ENCODE measurements at places on chromosomes 6 and 20.

GRCh38 chr20:46174469-46175126, 56.5 kb downstream of the CD40 start:
- peak; percentile 43 for DNase-seq

DNA sequence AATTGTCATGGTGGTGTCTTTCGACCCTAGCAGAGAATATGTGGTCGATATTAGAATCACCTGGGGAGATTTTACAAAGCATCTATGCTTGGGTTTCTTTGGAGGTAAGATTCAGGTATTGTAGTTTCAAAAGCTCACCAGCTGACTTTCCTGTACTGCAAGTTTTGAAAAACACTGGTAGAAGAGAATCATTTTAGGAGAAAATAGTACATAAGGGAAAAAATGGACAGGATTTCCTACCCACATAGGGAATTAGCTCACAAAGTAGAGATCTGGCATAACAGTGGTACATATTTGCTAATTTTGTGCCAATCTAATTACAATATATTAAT, 27.4 kb upstream of the ABT1 start:
- DNase-seq: no peak

DNA sequence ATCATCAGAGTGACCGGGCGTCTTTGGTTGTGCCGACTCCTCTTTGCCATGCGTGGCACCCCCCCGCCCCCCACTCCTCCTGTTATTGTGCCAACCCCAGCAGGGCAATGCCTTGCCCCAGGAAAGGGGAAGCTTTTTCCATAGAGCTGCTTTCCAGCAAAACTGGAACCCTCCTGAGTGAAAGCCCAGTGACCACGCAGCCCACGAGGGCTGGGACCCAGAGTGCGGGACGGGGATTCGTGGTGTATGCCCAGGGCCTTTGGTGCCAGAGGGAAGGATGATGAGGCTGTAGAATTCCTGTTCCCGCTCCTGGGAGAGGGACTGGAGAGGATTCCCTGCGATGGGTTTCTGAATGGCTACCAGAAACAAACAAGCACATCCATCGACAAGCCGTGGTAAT, 116.8 kb upstream of the BACH2 start:
- DNase-seq: no peak

GRCh38 chr20:56788041-56788670, 159.1 kb downstream of the TFAP2C start:
- DNase-seq: no peak

DNA sequence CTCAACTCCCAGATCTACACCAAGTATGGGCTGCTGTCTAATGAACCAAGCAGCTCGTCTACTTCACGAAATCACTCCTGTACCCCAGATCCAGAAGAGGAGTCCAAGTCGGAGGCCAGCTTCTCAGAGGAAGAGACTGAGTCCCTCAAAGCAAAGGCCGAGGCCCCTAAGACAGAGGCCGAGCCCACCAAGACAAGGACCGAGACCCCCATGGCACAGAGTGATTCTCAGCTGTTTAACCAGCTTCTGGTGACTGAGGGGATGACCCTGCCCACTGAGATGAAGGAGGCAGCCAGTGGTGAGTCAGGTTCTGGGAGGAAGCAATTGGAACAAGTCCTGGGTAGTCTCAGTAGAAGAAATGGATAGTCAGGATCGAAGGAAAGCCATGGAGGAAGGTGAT, 5.8 kb downstream of the CUL9 start:
- no peak for DNase-seq

DNA sequence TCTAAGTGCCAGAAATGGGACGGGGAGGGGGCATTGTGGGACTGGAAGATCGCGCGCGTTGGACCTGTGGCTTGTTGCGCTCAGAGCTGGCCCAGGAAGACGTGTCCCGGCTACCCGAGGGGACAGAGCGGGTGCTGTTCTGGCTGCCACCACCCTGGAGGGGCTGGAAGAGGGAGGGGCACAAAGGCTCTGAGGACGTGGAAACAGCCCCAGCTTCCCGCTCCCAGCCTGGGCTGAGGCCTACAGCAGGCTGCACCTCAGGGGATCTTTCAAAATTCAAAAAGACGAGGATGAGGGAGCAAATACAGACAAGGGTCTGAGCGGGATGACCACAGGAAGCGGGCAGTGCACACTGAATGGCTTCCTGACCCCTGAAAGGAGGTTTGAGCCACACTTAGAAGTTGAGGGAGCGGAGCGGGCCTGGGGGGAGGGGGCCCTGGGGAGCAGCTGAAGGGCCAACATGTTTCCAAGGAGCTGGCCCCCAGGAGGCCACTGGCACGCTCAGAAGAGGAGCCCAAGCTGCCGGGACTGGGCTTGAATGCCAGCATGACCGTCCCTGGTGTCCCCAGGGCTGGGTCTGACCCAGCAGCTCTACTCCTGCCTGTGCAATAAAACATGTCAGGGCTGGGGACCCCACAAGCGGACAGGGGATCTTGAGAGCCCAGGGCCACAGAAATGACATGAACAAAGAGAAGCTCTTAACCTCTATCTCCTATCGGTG, 1.3 kb downstream of the OXT start:
- no peak for DNase-seq

GRCh38 chr6:11236915-11237314, 4.4 kb upstream of the NEDD9 start:
- no peak for DNase-seq

DNA sequence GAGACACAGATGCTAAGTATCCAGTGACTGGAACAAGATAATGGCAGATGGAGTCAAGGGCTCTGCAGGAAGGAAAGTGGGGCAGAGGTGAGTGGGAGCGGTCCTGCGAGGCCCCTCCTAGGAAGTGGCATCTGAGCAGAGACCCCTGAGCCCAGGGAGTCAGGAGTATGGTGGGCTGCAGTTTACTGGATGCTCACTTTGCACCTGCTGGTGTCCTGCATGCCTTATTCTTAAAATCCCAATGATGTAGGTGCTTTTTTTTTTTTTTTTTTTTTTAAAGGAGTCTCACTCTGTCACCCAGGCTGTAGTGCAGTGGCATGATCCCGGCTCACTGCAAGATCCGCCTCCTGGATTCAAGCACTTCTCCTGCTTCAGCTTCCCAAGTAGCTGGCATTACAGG, 5.6 kb downstream of the CEBPB start:
- DNase-seq: no peak

- no peak for DNase-seq
Measured at GRCh38 chr6:111585241-111585973, 20.3 kb downstream of the TRAF3IP2 start.

GRCh38 chr20:36153736-36154699, 522 bp upstream of the EPB41L1 start:
- no peak for DNase-seq

- DNase-seq: no peak
Measured at GRCh38 chr6:166715065-166715464, 88.0 kb upstream of the RPS6KA2 start.

- no peak for DNase-seq
Measured at GRCh38 chr6:37060195-37060559, 54.7 kb downstream of the FGD2 start.

GRCh38 chr6:93721386-93722048, 302.2 kb upstream of the EPHA7 start:
- DNase-seq: no peak

DNA sequence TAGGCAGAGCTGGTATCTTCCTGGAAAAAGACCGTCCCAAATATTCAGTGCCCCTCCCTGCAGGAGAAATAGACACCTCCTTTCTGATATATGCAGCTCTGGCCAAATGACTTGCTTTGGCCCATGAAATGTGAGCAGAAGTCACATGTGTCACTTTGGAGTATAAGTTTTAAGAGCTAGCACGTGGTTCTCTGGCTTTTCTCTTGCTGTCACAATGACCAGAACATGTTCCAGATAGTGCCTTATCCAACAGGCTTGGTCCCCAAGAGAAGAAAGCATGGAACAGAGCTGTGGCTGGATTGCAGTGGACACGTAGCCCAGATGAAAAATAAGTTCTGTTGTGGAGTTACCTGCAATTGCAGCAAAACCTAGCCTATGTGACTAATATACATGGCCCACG, 40.4 kb downstream of the UNC5CL start:
- DNase-seq: no peak
